ENCODE measurements at places on chromosomes 7 and 10. TPM values are rescaled to one million over a fixed set of nuclear protein-coding genes. Genes with fewer than 3 reads are reported as not detected.
A peak's percentile ranks its signal among the peaks of the same experiment; 100 is the strongest.

- DNase-seq: no peak
Observed at GRCh38 chr7:3978839-3979238, 677.8 kb downstream of the SDK1 start.

GRCh38 chr10:34699904-34700517, 115.1 kb downstream of the PARD3 start:
- DNase-seq: no peak

DNA sequence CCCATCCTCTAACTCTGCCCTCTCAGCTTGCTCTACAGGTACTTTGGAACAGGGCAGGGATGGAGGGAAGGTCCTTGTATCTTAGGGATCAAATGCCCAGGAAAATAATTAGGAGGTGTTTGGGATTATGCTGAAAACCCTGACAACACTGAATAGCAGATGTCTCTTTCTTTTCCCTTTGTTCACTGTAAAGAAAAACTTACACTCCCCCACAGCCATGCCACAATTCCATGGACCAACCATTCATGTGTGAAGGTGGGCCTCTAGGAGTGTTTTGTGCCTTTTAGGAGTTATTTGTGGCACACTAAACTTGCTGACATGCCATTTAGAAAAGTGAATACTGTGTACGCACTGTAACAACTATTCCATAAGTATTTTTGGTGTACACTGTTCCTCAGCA, 108.1 kb downstream of the SNX10 start:
- DNase-seq: no peak

The MCM10 gene
- total RNA-seq: 0.45 TPM

- no peak for DNase-seq
Observed at GRCh38 chr7:7922684-7923385, 45.8 kb upstream of the GLCCI1 start.

GRCh38 chr7:5088906-5089305, 43.2 kb downstream of the RBAK start:
- DNase-seq: no peak

DNA sequence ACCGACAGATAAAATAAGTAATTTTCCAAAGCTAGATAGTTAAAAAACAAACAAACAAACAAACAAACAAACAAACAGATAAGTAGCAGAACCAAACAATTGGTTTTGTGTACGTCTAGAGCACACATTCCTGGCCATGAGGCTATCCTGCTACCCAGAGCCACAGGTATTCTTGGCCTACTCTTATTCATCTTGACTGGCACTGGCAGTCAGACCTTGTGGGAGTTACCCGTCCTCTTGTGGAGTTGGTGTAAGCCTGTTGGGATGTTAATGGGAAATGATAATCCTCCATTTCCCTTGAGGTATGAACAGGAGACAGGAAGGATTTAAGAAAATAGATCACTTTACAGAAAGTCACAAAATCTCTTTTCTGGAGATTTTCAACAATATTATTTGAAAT, 142.4 kb upstream of the MEOX2 start:
- no peak for DNase-seq

DNA sequence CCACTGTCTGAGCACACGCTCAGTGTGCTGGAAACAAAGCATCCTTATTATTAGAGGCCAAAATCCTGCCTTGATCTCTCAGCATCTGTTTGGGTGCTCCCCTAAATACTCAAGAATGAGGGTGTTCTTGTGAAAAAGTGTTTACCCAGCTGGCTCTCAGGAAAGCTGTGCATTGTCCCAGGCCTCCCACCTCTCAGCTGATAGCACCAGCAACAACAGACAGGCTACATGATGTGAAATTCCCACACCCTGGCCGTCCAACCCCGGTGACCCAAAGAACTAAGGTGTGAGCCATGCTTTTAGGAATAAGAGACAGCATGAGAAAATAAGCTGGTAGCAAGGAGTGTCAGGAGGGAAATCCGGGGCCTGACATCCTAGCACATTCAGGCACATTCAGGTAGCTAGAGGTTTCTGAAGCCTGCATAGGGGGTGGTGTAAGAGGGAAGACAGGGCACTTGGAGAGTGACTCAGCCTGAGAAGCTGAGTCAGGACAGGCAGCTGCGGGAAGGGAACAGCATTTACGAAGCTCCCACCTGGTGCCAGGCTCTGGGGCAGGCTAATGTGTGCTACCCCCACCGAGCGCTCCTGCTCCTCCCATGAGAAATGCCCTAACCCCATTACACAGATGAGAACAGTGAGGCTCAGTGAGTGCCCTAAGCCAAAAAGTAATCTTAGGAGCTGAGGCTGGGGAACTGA, 205.6 kb downstream of the GRID1 start:
- peak; percentile 21 for DNase-seq

DNA sequence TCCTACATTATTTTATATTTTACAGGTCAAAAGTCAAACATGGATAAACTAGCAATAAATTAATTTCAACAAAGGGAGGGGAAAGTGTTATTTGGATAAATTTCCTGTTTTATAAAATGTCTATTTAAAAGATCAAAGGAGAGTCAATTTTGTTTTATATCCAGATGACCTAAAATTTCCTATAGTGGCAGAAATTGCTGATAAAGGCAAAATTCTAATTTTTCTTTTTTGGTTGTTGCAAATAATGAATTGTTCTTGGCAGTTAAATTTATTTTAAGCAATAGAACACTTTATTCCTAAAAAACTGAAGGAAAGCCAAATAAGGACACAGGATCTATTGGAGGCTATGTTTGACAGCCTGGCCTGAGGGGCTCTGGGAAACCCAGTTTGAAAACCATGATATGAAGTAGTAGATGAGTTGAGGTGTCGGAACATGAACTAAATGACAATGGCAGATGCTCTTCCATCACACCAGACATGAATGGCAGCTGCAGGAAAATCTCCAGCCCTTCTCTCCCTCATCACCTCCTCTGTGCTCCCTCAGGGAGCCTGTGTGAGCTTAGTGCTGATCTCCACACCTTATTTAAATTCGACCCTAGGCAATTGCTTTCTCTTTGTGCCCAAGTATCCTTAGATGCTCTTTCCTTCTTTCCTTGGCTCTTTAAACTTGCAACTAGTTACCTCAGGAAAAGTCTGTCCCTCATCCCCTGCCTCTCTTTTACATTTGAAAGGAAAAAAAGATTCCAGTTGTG, 395.0 kb downstream of the THSD7A start:
- DNase-seq: no peak

The GPRIN2 gene
- 2.0 TPM for total RNA-seq

DNA sequence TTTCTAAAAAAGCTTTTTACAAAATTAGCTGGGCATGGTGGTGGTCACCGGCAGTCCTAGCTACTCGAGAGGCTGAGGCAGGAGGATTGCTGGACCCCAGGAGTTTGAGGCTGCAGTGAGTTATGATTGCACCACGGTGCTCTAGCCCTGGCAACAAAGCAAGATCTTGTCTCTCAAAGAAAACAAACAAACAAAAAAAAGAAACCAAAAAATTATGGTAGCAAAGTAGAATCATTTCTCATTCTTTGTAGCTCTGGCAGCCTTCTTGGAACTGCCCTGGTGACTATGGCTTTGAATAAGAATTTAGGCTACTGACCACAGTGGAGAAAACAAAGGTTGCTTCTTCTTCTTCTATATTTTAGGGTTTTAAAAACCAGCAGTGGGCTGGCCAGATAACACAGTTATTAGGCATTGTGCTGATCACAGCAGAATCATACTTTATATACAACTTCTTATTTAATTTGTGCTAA, 41.9 kb upstream of the PRKAR2B start:
- no peak for DNase-seq

GRCh38 chr7:149199234-149199995, 4.1 kb downstream of the ZNF282 start:
- no peak for DNase-seq

DNA sequence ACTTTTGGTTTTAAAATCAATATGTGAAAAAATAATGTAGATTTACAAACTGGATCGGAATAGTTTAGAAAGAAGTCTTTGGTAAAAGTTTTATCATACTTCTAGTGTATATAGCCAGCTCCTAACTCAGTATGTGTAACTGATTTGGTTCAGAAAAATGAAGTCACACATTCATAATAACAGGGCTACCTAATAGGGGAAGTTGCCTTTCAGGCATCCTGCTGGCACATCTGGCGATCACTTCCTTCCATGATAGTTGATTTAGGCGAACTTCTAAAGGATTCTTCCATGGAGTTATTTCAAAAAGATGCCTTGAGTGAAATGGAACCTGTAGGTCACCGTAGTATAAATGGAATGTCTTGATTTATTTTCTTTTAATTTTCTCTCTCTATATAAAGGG, 69.1 kb downstream of the SHH start:
- no peak for DNase-seq

- no peak for DNase-seq
Observed at GRCh38 chr7:55567571-55567970, 4.7 kb downstream of the VOPP1 start.

The CPA4 gene
- total RNA-seq: 2.3 TPM

DNA sequence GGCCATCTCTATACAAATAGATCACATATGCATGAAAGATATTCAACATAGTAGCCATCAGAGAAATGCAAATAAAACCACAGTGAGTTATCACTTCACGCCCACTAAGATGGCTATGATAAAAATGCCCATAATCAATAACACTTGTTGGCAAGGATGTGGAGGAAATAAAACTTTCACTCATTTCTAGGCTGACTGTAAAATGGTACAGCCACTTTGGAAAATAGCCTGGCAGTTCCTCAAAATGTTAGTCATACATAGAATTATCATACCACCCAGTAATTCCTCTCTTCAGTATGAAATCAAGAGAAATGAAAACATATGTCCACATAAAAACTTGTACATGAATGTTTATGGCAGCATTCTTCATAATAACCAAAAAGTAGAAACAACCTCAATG, 324.9 kb downstream of the LRRTM3 start:
- DNase-seq: no peak

DNA sequence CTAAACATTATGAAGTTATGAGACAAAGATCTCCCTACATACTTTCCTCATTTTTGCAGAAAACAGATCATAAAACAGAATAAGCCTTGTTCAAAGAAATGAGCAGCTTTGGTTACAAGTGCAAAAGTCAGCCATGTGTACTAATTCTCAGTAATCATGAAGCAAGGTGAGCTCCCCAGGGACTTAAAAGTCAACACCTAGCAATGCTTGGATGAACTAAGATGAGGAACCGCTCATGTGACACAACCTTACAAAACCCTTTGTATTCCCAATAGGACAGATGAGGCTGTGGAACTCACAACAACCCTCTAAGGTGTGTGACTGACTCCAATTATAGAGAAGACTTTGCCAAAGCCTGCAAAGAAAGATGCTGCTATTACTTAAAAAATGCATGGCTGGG, 154.5 kb downstream of the SLC25A13 start:
- no peak for DNase-seq

- DNase-seq: no peak
Observed at GRCh38 chr10:100724531-100725027, 20.8 kb upstream of the PAX2 start.

The NPTX2 gene
- 3.8 TPM for total RNA-seq

The MSMB gene
- total RNA-seq: not detected

GRCh38 chr10:71297343-71297742, 21.7 kb upstream of the SLC29A3 start:
- DNase-seq: no peak

The MMD2 gene
- 3.7 TPM for total RNA-seq

The UTF1 gene
- total RNA-seq: not detected

GRCh38 chr7:18995811-18996426, 121.5 kb downstream of the TWIST1 start:
- no peak for DNase-seq

- no peak for DNase-seq
Observed at GRCh38 chr10:8844141-8844540, 789.7 kb downstream of the GATA3 start.

GRCh38 chr10:22824520-22824919, 103.3 kb upstream of the ARMC3 start:
- no peak for DNase-seq

GRCh38 chr7:143361552-143362130, 872 bp downstream of the FAM131B start:
- DNase-seq: no peak

The TEX47 gene
- total RNA-seq: not detected

The ZNF365 gene
- total RNA-seq: 0.18 TPM

GRCh38 chr10:14889318-14889717, 10.7 kb downstream of the SUV39H2 start:
- no peak for DNase-seq

- DNase-seq: no peak
Observed at GRCh38 chr7:110065121-110065520, 1025.8 kb upstream of the LRRN3 start.

DNA sequence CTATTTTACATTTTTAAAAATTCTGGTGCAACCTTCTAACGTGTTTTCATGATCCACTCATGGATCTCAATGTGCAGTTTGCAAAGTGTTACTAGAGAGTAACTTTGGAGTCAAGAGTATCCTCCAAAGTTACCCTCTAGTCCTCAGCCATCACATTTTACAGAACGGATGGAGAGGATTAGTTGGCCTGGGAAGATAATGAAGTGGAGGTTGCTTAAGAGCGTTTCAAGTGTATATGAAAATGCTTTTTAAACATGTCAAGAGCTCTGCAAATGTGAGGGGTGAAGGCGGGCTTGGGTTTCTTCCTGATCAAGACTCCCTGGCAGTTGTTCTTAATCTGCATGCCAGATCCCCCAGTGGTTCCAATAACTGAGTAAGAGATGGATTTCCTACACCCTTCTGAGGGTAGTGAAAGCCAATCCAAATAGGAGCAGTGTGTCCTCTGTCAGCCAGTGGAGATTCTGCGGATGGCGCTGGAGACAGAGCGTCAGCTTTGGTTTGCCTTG, 299.4 kb upstream of the NPVF start:
- no peak for DNase-seq

GRCh38 chr10:86172301-86172700, 194.3 kb downstream of the GRID1 start:
- no peak for DNase-seq

The SAMD9 gene
- 10.2 TPM for total RNA-seq

The ZNF853 gene
- 8.7 TPM for total RNA-seq

DNA sequence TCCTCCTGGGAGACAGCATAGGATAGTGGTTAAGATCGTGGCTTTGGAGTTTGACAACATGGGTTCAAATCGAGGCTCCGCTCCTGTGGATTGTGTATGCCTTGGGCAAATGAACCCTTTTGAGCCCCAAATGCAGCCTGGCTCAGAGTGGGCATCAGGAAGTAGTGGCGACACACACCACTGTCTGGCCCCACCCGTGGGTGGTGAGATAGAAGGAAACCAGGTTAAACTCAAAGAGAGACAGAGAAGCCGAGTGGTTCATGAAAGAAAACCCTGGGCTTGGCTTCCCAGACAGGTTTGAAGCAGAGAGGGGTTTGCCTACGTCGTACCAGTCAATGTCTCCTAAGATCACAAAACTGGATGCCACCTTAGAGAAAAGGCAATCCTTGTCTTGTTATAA, 57.7 kb downstream of the PRTFDC1 start:
- no peak for DNase-seq

GRCh38 chr10:47165711-47166404, 134.1 kb upstream of the GDF10 start:
- peak; percentile 75 for DNase-seq

DNA sequence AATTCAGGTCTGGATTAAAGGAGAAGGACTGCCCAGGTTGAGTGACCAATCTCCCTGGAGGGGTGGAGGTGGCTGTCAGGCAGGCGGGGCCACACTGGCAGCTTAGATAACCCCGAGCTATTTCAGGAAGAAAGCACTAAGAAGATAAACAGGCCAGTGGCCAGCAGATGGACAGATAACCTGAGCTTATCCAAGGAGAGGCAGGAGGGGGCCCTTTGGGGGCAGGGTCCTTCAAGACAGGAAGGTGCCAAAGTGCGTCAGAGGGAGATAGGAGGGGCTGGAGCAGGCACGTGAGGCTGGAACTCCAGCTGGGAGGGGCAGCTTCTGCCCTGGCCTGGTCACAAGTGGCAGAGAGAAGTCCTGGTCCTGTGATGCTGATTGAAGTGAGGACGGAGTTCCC, 29.8 kb upstream of the PODXL start:
- DNase-seq: no peak

The CTAGE8 gene
- total RNA-seq: 1.2 TPM
